HEK293T (cell line): ENCODE measurements at places on chromosomes 1 and 21.
A peak's percentile ranks its signal among the peaks of the same experiment; 100 is the strongest.

- no peak for DNase-seq
Measured at GRCh38 chr1:246632281-246633168, 66.3 kb downstream of the CNST start.

DNA sequence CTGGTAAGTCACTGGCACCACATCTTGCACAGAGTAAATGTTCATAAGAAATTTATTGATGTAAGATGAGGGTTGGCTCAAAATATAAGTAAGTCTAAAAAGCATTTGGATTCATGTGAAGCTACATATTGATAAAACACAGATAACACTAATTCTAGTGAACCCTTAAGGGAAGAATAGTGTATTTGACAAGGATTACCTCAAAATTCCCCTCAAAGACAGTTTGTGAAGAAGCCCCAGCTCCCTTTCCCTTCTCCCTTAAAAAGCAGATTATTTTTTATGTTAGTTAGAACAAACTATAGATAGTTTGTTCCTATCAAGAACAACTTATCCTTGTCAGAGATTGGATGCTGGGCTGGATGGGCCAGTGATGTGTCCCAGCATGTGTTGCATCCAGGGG lies 10.7 kb downstream of the FGGY start:
- DNase-seq, result no peak

DNA sequence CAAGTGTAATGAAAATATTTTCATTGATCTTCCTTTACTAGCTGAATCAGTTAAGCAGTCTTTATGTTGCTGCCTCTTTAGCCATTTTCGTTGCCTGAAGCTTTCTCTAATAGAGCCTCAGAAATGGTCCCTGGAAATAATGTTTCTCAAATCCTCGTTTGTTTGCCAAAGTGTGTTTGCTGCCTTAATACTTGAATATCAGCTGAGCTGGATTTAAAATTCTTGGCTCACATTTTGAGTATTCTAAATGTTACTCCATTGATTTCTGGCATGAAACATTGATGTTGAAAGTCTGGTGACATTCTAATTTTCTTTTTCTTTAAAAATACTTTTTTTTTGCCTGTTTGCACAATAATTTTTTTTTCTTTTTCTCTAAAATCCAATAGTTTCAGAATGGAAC lies 84.6 kb upstream of the SERBP1 start:
- DNase-seq, result no peak

GRCh38 chr1:24535021-24535424 lies 20.9 kb upstream of the NCMAP start:
- DNase-seq, result no peak

- no peak for DNase-seq
Measured at GRCh38 chr1:232226197-232226712, 403.7 kb downstream of the SIPA1L2 start.

- DNase-seq, result no peak
Measured at GRCh38 chr1:63626222-63626621, 33.0 kb downstream of the PGM1 start.

DNA sequence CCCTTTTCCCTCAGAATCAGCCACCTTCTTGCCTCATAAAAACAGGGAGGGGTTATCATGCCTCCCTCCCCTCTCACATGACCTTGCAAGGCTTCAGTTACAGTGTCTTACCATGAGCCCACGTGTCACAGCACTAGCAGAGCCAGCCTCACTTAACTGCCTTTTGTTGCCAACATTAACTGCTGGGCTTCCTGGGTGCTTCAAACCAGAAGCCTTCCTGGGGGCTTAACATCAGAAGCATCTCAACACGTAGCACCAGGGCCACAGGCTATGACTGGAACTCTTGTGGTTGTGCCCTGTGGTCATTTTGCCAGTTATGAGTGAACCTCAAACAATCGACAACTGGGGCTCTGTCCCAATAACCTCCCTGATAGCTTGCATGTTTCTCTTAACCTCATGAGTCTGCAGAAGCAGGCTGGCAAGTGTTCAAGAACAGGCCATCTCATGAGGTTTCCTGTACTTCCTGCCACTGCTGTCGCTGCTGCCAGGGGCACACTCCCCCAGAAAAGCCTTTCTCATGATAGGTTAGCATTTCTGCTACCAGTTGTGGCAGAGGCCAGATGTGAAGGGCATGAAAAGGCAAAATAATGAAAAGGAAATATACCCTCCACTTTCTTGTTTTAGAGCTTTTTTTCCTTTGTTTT lies 132.2 kb downstream of the GLUL start:
- DNase-seq, result no peak

GRCh38 chr1:24403806-24404205 lies 9.8 kb downstream of the STPG1 start:
- DNase-seq, result no peak

DNA sequence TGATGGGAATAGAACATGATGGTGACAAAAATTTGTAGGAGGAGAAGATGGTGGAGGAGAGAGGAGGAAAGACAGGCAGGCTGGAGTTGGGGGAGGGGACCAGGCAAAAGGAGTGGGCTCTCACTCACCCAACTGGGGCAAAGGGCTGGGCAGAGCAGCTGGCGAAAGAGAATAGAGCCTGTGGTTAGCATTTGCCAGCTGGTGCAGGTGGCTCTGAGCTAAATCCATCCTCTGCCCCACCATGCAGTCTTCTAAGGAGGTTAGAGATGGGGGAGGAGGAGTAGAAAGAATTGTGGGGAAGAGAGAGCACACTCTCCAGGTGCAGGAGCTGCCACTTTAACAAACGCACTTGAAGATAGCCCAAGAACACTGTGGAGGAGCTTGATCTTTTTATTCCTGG lies 27.6 kb upstream of the SLAMF1 start:
- DNase-seq, result no peak

DNA sequence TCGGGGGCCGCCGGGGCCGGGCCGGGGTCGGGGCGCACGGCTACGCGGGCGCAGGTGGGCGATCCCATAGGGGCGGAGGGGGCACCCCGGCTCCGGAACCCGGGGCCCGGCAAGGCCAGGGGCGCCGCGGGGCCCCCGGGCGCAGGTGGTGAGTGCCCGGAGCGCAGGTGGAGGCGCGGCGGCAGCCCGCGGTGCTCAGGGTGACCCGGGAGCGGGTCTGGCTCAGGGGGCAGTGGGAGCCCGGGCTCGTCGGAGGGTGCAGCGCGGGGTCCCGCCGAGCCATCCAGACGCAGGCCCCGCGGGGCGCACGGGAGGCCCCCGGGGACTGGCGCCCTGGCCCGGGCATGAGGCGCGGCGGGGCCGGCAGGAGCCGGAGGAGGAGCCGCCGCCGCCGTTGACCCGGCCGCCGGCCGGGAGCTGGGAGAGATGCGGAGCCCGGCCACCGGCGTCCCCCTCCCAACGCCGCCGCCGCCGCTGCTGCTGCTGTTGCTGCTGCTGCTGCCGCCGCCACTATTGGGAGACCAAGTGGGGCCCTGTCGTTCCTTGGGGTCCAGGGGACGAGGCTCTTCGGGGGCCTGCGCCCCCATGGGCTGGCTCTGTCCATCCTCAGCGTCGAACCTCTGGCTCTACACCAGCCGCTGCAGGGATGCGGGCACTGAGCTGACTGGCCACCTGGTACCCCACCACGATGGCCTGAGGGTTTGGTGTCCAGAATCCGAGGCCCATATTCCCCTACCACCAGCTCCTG lies 489 bp downstream of the CELSR2 start:
- DNase-seq, result peak; percentile 64

GRCh38 chr21:40681164-40681859 lies 165.6 kb downstream of the DSCAM start:
- no peak for DNase-seq

- DNase-seq, result no peak
Measured at GRCh38 chr21:44896561-44897286, 23.2 kb upstream of the PTTG1IP start.

- no peak for DNase-seq
Measured at GRCh38 chr1:43704838-43705237, 2.5 kb upstream of the ST3GAL3 start.

- no peak for DNase-seq
Measured at GRCh38 chr1:203173011-203173555, 2.5 kb downstream of the MYBPH start.

DNA sequence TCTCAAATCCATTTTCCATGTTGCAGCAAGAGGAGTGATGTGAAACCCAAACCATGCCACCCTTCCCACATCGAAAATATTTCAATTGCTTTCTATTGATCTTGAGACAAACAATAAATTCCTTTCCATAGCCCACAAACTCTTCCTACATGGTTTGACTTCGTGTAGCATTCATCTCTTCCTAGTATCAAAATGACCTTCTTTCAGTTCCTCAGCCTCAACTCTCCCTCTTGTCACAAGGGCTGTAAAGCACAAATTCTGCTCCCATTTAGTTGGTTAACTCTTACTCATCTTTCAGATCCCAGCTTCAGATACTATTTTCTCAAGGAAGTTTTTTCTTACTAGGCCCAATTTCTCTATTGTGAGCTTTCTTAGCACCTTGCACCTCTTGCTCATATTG lies 99.0 kb downstream of the ZNF281 start:
- no peak for DNase-seq

DNA sequence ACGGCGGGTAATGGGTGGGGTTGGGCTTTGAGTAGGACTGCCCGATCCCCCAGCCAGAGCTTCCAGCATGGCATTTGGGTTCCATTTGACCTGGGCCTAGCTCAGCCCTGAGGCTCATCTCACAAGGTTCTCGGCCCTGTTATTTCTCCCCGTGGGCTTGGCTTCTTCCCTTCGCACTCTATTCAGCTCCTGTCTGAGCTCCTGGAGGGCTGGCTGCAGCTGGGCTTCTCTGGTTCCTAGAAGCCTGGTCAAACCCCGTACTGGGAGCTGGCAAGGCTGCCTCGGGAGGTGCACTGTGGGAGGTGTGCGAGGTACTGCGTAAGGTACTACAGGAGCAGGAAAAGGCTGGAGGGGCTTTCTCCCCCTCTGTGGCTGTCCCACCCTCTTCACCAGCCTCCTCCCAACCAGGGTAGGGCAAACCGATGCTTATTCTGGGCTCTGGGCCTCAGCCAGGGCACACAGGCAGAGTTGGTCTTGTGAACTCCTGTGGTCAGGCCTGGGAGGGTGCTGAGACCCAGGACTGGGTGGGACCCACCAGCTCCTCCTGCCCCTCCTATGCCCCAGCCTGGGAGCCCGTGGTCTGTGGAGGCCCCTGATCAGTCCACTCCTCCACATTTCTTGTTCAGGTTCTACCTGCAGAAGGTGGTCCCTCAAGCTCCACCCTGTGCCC lies 814 bp downstream of the A3GALT2 start:
- DNase-seq, result no peak

DNA sequence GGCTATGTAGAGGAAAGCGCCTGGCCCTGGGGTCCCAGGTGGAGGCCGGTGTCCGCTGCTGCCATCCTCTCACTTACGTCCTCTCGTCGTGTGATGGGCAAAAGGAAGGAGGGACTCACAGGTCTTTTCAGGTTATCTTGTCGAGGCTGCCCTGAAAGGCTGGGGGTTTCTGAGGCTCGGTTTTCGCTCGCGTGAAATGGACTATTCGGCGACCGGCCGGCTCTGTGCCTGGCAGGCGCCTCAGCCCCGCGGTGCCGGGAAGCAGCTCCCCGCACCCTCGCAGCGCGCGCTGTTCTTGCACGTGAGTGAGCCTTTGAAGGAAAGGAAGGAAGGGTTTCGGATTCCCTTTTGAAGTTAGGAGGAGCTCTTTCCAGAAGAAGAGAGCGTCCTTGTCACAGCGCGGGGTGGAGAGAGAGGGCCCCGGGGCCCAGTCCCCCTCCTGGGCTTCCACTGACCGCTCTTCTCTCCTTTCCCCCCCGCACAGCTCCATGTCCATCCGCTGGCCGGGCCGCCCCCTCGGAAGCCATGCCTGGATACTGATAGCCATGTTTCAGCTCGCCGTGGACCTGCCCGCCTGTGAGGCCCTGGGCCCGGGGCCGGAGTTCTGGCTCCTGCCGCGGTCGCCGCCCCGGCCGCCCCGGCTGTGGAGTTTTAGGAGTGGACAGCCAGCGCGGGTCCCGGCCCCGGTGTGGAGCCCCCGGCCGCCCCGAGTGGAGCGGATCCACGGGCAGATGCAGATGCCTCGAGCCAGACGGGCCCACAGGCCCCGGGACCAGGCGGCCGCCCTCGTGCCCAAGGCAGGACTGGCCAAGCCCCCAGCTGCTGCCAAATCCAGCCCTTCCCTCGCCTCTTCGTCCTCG lies 57.2 kb downstream of the AJAP1 start:
- no peak for DNase-seq

GRCh38 chr1:1996207-1996651 lies 7.4 kb downstream of the CFAP74 start:
- DNase-seq, result no peak

GRCh38 chr1:204151552-204152309 lies at the start of gene ETNK2:
Gene ETNK2 (minus strand): TSS chr1:204152044. CDS start chr1:204151852, 192 bp downstream.
- peak; percentile 92 for DNase-seq
